ENCODE measurements at places on chromosomes 7 and 10. TPM values are rescaled to one million over a fixed set of nuclear protein-coding genes. Genes with fewer than 3 reads are reported as not detected.
A peak's percentile ranks its signal among the peaks of the same experiment; 100 is the strongest.

TSPAN14 gene
- total RNA-seq = 12.1 TPM

NKX2-3 gene
- total RNA-seq = not detected

- peak; percentile 71 for DNase-seq
- H3K4me3 ChIP-seq = no peak overlapping the region
- H3K27ac ChIP-seq = no peak overlapping the region
- no peaks in the 10 kb centered on the region for H3K36me3 ChIP-seq
- H3K27me3 ChIP-seq = no peaks in the 10 kb centered on the region
- H3K4me1 ChIP-seq = peaks cover 1% of the 10 kb centered on the region
These were observed 11.7 kb downstream of the ANK3 start for GRCh38 chr10:60377955-60378354.

GRCh38 chr10:71136036-71136721, 76.2 kb upstream of the UNC5B start:
- no peaks in the 10 kb centered on the region for H3K4me1 ChIP-seq
- H3K4me3 ChIP-seq = no peak overlapping the region
- peaks cover 14% of the 10 kb centered on the region for H3K27me3 ChIP-seq
- DNase-seq = no peak

DNA sequence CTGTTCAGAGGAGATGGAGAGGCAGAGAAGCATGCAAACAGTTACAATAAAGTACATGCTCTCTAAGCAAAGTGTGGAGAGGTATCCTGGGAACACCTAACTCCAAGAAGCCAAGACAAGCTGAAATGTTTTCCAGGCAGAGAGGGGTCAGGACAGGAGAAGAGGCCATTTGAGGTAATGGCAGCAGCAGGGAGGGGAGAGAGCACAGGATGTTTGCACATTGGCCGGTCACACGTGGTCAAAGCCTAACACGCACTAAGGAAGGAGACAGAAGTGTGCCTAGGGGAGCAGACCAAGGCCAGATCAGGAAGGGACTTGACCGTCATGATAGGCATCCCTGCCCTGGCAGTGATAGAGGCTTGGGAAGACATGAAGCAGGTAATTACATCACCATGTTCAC, 101.5 kb downstream of the CTTNBP2 start:
- no peak for DNase-seq
- H3K27me3 ChIP-seq = no peaks in the 10 kb centered on the region
- no peak overlapping the region for H3K4me3 ChIP-seq

DNA sequence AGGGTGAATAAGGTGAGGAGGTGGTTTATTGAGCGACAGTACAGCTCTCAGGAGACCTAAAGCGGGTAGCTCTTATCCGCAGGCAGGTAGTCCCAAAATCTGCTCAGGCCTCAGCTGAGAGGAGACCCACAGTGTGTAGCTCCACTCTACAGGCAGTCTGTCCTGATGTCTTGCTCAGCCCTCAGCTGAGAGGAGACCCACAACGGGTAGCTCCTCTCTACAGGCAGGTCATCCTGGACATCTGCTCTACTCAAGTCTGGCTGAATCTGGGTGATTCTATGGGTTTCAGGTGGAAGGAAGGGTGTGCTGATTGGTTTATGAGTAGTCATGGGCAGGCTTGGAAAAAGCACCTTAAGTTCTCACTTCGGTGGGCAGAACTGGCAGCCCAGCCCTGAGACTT, 55.6 kb upstream of the ABCB5 start:
- no peak for DNase-seq
- no peaks in the 10 kb centered on the region for H3K27me3 ChIP-seq
- no peak overlapping the region for H3K4me3 ChIP-seq
- H3K36me3 ChIP-seq = no peaks in the 10 kb centered on the region

GRCh38 chr7:114989531-114989930, 67.6 kb downstream of the MDFIC start:
- no peak overlapping the region for H3K4me3 ChIP-seq
- DNase-seq = peak; percentile 27
- H3K4me1 ChIP-seq = peaks cover 8% of the 10 kb centered on the region
- H3K36me3 ChIP-seq = no peaks in the 10 kb centered on the region
- no peak overlapping the region for H3K27ac ChIP-seq
- no peaks in the 10 kb centered on the region for H3K27me3 ChIP-seq

DNA sequence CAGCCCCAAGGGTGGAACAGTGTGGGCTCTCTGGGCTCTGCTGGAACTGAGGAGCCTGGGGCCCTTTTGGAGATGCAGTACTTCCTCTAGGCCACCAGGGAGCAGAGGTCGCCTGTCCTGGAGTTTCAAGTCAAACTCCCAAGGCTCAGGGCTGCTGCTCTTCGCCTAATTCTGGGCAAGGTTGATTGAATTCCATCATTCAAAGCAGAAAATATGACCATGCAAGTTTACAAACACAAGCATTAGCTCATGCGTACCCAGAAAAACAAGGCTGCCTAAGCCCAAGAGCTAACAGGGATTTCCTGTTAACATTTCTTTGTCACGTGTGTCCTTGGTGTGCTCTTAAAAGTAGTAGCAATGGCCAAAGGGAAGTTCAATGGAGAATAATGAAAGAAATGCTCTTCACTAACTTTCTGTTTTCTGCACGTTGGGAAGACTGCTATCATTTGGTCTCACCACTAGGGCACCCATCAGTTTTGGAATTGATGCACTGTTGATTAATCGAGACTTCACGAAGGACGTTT, 20.1 kb downstream of the LDB3 start:
- H3K4me1 ChIP-seq = peaks cover 7% of the 10 kb centered on the region
- no peak overlapping the region for H3K4me3 ChIP-seq
- no peaks in the 10 kb centered on the region for H3K36me3 ChIP-seq
- peak; percentile 77 for DNase-seq
- H3K27ac ChIP-seq = no peak overlapping the region
- peaks cover 5% of the 10 kb centered on the region for H3K27me3 ChIP-seq

- H3K36me3 ChIP-seq = no peaks in the 10 kb centered on the region
- no peak for DNase-seq
- no peaks in the 10 kb centered on the region for H3K4me1 ChIP-seq
- H3K4me3 ChIP-seq = no peak overlapping the region
These were observed 94.7 kb downstream of the SORBS1 start for GRCh38 chr10:95466436-95466835.

FGL2 gene
- 97.6 TPM for total RNA-seq

DNA sequence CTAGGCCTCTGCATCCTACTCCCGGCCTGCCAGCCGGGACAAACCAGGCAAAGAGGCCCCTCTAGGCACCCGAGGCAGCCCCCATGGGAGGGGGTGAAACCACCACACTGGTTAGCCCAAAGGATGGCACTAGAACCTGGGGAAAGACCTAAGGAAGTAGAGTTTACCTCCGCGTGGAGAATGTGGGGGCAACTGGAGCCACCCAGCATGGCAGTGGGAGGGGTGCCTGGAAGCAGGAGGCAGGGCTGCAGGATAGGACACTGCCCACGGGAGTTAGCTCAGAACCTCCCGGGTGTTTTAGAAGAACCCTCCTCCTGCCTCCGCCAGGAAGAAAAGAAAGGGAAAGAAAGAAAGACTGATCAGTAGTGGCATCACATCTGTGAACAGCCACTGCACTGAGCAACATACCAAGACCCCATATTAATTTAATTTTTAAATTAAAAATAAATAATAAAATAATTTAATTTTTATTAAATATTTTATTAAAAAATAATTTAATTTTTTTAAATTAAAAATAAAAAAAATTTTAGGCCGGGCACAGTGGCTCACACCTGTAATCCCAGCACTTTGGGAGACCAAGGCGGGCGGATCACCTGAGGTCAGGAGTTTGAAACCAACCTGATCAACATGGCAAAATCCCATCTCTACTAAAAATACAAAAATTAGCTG, 11.2 kb downstream of the AIFM2 start:
- no peaks in the 10 kb centered on the region for H3K27me3 ChIP-seq
- no peaks in the 10 kb centered on the region for H3K4me1 ChIP-seq
- no peak for DNase-seq
- no peak overlapping the region for H3K4me3 ChIP-seq
- H3K27ac ChIP-seq = no peak overlapping the region
- H3K36me3 ChIP-seq = peaks cover 6% of the 10 kb centered on the region

DNA sequence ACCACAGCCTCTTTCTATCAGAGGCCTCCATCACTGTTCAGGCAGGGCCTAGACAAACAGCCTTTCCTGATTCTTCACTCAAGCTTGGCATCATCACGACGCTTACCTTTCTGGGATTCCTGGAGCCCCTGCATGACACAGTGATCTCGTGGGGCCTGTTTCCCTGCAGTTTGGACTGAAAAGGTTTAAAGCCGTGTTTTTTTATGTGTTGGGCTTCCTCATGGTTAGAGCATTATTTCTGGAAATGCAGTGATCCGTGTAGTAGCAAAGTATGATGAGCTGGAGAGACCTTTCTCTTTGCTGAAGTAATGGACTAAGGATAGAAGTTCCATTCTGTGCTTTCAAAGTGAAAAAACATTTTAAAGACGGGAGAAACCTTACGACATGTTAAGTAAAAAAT, 169.1 kb downstream of the BMPER start:
- H3K27me3 ChIP-seq = no peaks in the 10 kb centered on the region
- H3K4me3 ChIP-seq = no peak overlapping the region
- no peaks in the 10 kb centered on the region for H3K36me3 ChIP-seq

- DNase-seq = no peak
- peaks cover 5% of the 10 kb centered on the region for H3K27me3 ChIP-seq
- H3K4me1 ChIP-seq = no peaks in the 10 kb centered on the region
These were observed 32.6 kb downstream of the ANTXRL start for GRCh38 chr10:46319389-46319788.

CALY gene
- total RNA-seq = not detected

NANOS1 gene
- total RNA-seq = 1.2 TPM

GRCh38 chr7:75962607-75963380, 31.6 kb downstream of the TMEM120A start:
- DNase-seq = peak; percentile 78
- H3K27ac ChIP-seq = peak overlapping the region; percentile 82
- no peak overlapping the region for H3K4me3 ChIP-seq
- peaks cover 29% of the 10 kb centered on the region for H3K4me1 ChIP-seq

DNA sequence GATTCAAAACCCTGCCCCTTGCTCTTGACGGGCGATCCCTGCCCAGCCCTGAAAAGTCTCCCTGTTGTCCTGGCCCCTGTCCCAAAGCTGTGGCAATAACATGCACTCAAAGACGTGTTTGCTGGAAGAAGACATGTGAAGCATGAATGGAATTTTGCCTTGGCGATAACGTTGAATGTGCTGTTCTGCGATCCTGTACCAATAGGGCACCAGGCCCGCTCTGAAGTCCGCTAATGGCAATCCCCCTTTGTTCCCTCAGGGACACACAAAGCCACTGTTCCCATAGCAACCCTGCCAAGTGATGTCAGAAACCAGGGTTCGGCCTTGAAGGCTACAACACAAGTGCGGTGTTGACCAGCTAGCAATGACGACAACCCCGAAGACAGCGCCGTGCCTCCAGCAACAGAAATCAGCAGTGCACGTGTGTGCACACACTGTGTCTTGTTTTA, 284.6 kb downstream of the KLF6 start:
- peak; percentile 95 for DNase-seq
- H3K27me3 ChIP-seq = no peaks in the 10 kb centered on the region
- no peak overlapping the region for H3K4me3 ChIP-seq
- H3K27ac ChIP-seq = peak overlapping the region; percentile 71

DNA sequence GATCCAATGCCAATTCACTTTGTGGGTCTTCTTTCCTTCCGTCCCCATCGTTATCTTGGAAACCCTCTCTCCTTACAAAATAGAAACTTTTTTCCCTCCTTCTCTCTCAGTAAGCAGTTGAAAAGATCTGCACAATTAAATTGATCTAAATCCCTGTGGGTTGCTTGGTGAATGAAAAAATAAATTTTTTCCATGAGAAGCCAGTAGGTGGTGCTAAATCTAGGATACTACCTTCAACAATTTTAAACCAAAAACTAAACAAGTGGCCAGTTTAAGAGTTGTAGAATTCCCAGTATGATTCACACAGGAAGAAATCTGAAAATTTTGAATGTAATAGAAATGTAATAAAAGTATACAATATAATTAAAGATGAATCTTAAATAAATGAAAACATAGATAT, 990.3 kb upstream of the ZNF722 start:
- no peak overlapping the region for H3K4me3 ChIP-seq
- DNase-seq = no peak
- H3K4me1 ChIP-seq = no peaks in the 10 kb centered on the region
- H3K27me3 ChIP-seq = no peaks in the 10 kb centered on the region

GRCh38 chr7:128093614-128094570, 62.7 kb upstream of the LRRC4 start:
- peaks cover 2% of the 10 kb centered on the region for H3K36me3 ChIP-seq
- no peak overlapping the region for H3K27ac ChIP-seq
- H3K4me3 ChIP-seq = no peak overlapping the region
- H3K27me3 ChIP-seq = no peaks in the 10 kb centered on the region
- no peaks in the 10 kb centered on the region for H3K4me1 ChIP-seq

DNA sequence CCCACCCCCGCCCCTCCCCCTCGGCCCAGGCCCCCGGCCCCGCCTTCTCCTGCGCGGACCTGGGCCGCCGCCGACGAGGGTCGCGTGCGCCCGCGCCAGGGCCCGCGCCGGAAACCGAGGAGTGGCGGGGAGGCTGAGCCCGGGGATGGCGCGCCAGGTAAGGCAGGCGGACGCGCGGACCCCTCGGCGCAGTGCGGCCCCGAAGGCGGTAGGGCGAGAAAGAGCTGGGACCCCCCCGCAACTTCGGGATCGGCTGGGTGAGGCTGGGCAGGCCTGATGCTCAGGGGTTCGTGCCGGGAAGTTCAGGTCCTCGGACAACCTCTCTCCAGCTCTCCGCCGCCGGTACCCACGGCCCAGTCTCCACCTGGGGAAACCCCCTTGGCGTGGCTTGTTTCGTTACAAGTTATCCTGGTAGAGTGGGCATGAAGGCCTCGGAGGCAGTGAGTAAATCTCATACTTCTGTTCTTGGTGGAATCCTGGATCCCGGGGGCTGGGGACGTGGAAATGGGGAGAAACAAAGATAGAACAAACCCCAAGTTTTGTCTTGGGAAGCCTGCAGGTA, 58.4 kb downstream of the ZNF467 start:
- no peak for DNase-seq
- peaks cover 7% of the 10 kb centered on the region for H3K4me1 ChIP-seq
- H3K4me3 ChIP-seq = peak overlapping the region; percentile 75
- H3K36me3 ChIP-seq = no peaks in the 10 kb centered on the region
- H3K27me3 ChIP-seq = no peaks in the 10 kb centered on the region
- no peak overlapping the region for H3K27ac ChIP-seq

DNA sequence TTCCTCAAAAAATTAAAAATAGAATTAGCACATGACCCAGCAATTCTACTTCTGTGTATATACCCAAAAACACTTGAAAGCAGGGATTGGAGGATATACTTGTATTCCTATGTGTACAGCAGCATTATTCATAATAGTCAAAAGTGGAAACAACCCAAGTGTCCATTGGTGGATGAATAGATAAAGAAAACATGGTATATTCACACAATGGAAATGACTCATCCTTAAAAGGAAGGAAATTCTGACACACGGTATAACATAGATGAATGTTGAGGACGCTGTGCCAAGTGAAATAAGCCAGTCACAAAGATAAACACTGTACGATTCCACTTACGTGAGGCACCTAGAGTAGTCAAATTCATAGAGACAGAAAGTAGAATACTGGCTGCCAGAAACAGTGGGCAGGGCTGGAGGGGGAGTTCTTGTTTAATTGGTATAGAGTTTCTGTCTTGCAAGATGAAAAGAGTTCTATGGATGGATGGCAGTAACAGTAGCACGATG, 26.6 kb upstream of the KAT6B start:
- H3K36me3 ChIP-seq = no peaks in the 10 kb centered on the region
- H3K4me3 ChIP-seq = no peak overlapping the region
- no peaks in the 10 kb centered on the region for H3K27me3 ChIP-seq

LRRTM3 gene
- not detected for total RNA-seq

All from fibroblast of lung (primary cell).